Colonic mucosa (tissue), 4 donors: ENCODE measurements at places on chromosomes 4 and X. TPM values are rescaled to one million over a fixed set of nuclear protein-coding genes. Genes with fewer than 3 reads are reported as not detected.

GRCh38 chrX:57583477-57583876 lies 8.3 kb upstream of the ZXDB start:
- DNase-seq: no peak

GRCh38 chrX:11398785-11399184 lies 105.6 kb downstream of the AMELX start:
- DNase-seq: no peak

DNA sequence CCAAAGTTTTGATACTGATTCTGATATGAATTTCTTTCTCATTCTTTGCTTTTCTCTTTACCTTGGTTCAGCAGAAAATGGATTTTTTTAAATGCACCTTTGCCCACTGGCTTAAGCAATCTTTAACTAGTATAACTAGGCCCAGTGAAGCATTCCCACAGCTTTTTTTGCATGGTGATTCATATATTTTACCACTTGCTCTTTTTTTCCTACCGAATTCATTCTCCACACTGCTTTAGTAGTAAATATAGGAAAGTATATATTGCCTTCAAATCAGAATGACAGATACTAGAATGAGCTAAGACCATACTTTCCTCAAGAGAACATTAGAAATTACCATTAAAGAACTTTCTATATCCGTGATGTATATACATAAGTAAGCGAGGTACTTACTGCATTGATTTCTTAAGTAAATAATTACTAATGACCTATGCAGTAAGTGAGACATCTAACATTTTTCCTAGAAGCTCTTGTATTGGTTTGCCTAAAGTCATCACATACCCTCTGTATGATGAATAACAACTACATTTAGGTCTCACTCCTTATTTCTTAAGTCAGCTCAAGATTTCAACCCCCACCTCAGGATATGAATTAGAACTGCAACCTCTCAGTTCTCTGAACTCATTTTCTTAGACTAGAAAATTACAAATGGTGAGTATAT lies 44.2 kb downstream of the SLC4A4 start:
- no peak for DNase-seq

DNA sequence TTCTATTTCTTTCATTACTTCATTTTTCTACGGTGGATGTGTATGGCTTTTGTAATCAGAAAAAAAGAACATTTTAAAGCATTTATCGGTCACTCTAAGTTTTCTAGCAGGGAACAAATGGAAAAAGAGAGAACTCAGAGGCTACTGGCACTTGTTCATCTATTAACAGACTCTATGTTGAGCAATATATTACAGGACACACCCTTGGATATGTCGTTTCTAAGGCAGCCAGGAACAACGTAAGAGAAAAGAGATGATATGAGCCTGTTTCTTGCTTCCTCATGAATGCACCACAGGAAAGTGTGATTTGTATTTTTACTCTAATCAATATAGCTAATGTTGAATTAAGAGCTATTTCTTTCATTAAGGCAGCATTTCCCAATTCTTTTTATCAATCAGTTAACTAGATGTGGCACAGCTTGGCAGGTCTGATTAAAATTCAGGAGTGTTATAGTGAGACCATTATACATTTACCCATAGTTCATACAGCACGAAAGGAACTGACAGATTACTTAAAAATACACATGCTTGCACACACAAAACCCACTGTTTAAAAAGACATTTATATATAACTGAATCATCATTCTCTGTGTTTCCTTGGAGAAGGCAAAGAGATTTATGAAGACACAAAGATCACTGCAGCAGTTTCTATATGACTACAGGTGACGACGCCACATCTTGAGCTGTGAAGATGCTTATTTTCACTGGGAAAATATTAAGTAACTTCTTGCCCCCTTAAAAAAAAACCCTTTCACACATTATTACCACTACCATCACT lies 13.0 kb downstream of the RAB9B start:
- DNase-seq: no peak

- no peak for DNase-seq
These were observed 58.6 kb upstream of the TLL1 start for GRCh38 chr4:165814256-165815020.

DNA sequence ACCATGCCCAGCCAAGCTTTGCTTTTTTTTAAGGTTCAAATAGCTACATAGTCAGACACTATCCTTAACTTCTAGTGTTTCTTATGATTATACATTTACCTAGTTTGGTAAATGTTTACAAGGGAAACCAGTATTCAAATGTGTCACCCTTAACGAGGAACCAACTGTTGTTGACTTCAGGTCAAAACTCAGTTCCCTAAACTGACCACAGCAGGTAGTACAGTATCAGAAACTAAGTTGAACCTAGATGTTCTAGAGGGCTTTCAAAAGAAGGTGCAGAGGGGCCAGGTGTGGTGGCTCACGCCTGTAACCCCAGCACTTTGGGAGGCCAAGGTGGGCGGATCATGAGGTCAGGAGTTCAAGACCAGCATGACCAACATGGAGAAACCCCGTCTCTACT lies 11.3 kb downstream of the GPC4 start:
- no peak for DNase-seq

DNA sequence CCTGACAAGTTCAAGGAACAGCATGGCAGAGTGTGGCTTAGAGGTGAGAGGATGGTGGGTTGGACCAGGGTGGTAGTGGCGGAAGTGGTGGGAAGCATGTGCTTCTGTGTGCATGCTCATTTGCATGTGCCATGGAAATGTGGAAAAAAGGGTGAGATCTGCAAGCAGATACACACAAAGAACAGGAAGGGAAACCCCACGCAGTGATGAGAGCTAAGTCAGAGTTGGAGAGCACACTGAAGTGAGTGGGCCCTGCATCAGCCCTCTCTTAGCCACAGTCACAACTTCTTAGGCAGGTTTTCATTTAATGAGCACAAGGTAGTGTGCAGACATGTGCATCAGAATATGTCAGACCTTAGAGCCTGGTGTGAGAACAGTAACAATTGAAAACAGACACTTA lies 483.8 kb downstream of the AFF2 start:
- no peak for DNase-seq

- DNase-seq: no peak
These were observed 13.1 kb downstream of the RBM10 start for GRCh38 chrX:47158131-47158530.

GRCh38 chr4:56448301-56448700 lies 12.2 kb downstream of the PAICS start:
- no peak for DNase-seq

DNA sequence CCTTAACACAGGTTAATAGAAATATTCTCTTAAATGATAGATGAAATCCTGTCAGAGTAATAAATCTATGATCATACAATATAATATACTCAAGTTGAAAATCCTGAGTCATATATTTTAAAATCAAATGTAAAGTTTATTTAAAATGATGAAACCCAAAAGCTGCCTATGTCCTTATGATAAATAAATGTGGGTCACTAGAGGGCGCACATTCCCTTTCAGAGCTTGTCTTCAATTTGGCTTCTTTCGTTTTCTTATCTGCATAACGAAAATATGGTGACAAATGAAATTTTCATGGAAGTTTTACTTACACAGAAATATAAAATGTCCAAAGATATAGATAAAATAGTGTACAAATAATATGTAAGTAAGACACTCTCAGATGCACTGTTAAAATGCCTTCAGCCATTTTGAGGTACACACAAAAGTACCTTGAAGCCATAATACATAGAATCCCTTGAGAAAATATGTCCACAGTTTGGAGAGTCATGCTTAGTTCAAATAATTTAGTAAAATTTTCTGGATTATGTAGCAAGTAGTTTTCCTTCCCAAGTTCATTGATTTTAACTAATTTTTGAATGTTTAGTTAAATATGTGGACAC lies 680.4 kb downstream of the DMD start:
- DNase-seq: peak; percentile 31

The CD99 gene
- total RNA-seq: 202 TPM

The MAGEC2 gene
- total RNA-seq: not detected
